ENCODE measurements at places on chromosomes 12 and 14.

GRCh38 chr14:26113911-26114640, 483.8 kb downstream of the NOVA1 start:
- no peak for DNase-seq

DNA sequence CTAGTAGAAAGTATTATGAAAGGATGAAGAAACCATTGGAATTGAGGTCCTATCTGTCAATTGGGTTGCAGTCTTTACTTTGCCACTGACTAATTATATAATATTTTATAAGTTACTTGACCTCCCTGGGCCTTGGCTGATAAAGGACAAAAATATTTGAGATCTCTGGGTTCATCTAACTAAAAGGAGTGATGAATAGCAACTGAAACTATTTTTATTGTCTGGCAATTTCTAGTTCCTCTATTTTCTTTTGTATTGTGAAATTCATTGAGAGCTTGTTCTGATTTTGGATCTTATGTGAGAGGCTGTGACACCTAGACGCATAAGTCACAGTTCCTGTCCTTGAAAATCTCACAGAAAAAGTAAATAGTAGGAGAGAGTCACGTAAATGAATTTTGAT, 415.7 kb upstream of the ATP2B1 start:
- DNase-seq: no peak

GRCh38 chr14:54815515-54815914, 87.1 kb downstream of the GCH1 start:
- no peak for DNase-seq

- no peak for DNase-seq
Observed at GRCh38 chr12:112728864-112729263, 62.7 kb upstream of the RPH3A start.

DNA sequence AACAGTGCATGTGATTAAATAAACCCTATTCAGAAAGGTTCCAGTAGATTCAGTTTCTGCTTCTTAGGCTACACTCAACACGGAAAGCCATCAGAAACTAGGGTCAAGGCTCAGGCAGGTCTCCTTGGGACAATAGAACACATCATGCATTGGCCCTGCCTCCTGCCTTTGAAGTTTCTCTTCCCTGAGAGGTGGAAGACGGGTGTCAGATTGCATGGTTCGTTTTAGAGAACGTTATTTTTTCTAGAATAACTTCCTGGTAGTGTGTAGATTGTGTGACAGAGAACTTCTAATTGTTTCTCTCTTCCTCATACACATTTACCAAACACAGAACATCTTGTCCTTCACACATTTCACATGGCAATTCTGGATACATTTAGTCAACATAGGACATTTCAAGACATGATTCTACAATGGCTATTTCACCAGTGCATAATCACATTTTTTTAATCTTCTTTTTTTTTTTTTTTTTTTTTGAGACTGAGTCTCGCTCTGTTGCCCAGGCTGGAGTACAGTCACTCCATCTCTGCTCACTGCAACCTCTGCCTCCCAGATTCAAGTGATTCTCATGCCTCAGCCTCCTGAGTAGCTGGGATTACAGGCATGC, 106.6 kb upstream of the AMN1 start:
- no peak for DNase-seq

DNA sequence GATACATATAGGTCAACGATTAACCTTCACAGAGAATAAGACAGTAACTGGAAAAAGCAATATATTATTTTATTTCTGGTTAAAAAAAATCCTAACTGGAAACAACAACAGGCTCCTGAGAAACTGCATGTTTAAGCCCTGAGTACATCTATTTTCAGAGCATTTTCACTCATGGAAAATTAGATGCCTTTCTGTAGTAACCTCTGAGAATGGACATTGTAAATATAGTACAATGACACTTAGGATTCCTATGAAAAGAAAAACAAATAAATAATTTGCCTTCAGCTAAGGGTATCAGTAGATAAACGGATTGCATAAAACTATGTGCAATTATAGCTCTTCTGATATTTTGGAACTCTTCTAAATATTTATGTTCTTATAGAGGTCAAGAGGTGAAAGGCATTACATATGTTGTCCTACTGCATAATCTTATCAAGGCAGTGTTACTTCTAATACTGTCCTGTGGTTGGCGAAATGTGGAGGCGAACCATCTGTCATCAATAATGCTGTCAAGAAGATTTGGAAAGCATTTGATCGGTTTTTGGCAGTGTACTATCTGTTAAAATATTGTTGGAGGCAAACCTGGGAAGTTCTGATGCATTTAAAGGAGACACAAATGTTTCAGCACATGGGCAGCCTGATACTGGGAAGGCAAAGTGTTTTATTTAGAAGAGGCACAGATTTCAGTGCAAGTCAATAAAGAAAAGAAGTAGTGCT, 381.8 kb downstream of the BTG1 start:
- no peak for DNase-seq

Data from NCI-H1105 (cell line).